ENCODE measurements at places on chromosomes 12 and 14.

GRCh38 chr14:99792551-99793212 lies 531 bp upstream of the EML1 start:
- peak; percentile 39 for DNase-seq

GRCh38 chr12:70403826-70404225 lies 37.7 kb downstream of the KCNMB4 start:
- DNase-seq: no peak

DNA sequence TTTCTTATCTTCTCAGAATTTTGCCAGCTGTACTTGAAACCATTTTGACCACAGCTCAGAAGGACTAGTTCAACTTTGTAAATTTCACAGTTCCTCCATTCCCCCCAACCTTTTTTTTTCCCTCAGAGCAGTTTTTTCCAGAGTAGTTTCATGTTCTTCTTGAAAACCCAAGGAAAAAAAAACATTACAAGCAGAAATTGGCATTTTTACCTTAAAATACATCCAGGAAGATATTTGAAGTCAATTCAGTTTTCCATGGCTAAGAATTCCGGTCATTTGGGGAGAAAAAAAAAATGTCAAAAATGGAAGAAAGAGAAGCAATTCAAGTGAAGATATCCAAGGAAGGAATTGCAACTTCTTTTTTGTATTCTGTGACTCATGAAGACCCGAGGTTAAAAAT lies 39.5 kb downstream of the SYNE2 start:
- DNase-seq: no peak

- DNase-seq: no peak
These were observed 320.2 kb upstream of the SFSWAP start for GRCh38 chr12:131390412-131391334.

DNA sequence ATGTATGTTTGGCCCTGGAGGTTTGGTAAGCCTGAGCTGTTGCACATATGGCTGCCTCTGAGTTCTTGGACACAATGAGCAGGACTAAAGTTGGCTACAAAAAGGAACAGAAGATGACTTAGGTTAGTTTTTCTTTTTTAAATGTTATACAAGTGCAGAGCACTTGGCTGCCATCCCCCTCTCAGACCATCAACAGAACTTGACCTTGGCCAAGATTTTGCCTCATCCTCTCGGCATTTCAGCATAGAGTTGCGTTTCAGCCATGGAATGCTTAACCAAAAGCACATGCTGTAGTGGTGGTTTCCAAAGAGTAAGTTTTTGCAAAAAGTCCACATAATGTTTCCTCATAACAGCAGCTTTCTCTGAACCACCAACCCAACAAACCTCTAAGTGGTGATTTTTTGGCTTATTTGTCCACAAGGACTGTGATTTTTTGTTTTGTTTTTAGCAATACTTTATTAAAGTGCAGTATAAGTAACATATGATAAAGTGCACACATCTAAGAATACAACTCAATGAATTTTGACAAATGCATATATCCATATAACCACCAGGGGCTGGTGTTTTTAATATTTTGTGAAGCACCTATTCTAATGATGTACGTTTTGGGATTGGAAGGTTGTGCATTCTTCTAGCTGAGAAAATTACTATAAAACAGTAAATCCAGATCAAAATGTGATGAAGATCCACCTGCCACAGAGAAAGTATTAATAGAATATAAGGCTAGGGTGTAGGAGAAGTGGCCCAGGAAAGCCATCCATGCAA lies 12.1 kb upstream of the GALNT16 start:
- no peak for DNase-seq

DNA sequence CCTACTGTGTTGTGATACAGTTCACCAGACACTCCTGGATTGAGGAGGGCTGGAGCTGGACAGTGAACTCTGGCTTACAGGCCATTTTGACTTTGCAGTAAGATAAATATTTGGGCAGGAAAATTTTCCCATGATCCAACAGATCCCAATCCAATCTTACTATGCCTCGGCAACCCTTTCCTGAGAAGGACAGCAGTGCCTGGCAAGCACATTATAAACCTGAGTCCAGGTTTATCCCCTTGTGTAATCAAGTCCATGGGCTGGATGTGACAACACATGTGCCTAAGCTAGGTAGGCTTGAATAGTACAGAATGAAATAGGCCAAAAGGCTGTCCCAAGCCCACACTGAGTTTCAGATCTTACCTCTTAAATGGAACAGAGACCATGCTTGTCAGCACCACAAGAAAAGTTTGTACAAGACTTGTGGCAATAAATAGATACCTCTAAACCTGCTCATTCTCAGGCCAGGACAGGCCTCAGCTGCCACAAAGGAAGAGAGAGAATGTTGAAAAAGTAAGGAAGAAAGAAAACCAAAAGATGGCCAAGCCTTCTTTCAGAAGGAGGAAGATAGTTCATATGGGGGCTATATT lies 34.9 kb downstream of the CREBL2 start:
- DNase-seq: no peak

- no peak for DNase-seq
These were observed 20.0 kb downstream of the BEGAIN start for GRCh38 chr14:100567009-100567876.

GRCh38 chr14:100007254-100007653 lies 58.0 kb upstream of the EVL start:
- DNase-seq: no peak

GRCh38 chr14:61471297-61472005 lies 150.1 kb downstream of the PRKCH start:
- no peak for DNase-seq

Data from left ventricle myocardium inferior (tissue), 1 donor.